ENCODE measurements at places on chromosomes 11 and 22.

DNA sequence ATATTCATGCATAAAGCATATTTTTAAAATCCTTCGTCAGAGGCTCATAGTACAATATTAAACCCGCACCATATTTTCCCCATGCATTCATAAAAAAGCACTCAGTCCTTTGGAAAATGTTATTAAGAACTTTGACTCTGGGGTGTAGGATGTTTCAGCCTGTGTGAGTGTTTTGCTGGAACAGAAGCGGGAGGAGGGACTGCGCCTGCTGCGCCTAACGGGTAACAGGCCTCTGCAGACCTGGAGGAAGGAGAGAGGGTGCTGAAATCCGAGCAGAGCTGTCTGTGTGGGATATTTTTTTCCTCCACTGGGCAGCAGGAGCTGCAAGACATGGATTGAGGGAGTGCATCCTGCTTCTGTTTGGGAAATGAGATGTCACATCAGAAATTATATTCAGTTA, 483.0 kb downstream of the BRD1 start:
- DNase-seq = no peak

DNA sequence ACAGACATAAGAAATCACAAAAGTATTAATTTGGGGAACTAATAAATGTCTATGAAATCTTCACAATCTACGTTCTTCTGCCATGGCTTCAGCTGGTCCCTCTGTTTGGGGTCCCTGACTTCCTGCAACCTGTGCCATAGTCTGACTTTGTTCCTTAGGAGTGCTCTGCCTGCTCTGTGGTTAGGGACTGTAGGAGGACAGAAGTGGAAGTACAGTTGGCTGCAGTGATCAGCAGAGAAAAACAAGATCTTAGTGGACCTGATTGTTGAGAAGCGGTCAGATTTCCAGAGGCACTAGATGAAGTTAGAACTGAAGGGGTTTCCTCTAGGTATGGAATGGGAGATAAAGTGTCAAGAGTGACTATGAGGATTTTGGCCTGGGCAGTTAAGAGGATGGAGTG, 80.6 kb downstream of the PPP6R3 start:
- DNase-seq = no peak

DNA sequence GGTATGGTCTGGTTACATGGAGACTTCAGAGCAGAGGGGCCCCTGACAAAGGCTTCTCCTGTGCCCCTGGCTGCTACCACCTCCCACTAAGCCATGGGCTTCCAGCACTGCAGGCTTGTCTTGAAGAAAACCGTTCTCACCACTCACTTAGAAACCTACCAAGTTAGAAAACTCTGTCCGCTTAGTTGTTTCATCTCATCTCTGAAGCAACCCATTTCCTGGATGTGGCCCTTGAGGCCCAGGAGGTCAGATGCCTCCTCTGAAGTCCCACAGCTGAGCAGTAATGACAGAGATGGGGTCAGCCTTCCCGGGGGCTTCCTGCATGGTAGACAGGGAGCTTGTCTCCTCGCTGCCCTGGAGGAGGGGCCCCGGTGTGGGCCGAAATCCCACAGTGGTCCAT, 12.9 kb downstream of the CSF2RB start:
- no peak for DNase-seq

- DNase-seq = no peak
Measured at GRCh38 chr11:117724621-117725020, 72.4 kb downstream of the DSCAML1 start.

GRCh38 chr22:49323751-49324415, 503.8 kb downstream of the BRD1 start:
- no peak for DNase-seq

- no peak for DNase-seq
Measured at GRCh38 chr22:31350410-31350863, 4.3 kb upstream of the PATZ1 start.

GRCh38 chr11:101583251-101584128, at the start of gene TRPC6:
Gene TRPC6, minus strand, starts transcription at chr11:101584007. Its CDS starts 504 bp downstream, at chr11:101583503.
- DNase-seq = no peak

GRCh38 chr11:78041843-78042440, 18.9 kb upstream of the KCTD14 start:
- DNase-seq = no peak

- no peak for DNase-seq
Measured at GRCh38 chr11:35459489-35459888, 40.1 kb upstream of the SLC1A2 start.

DNA sequence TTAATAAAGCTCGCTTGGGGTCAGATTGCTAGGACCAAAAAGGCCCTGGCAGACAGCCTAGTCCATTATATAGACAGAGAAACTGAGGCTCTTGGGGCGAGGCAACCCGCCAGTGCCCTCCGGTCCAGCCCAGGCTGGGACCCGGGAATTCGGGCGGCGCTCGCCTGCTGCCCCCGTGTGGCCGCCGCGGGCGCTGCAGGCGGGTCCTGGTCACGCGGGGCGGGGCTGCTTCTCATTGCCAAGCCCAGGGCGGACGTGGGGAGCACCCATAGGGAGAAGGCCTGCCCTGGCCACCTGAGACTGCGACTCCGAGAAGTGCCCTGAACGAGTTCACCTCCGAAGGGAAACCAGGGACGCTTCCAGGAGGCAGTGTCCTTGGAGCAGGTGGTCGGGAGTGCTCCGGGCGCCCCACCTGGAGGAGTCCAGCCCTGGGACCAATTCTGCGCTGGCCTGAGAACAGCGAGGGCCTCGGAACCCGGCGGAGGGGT, 36.0 kb upstream of the CSNK1E start:
- DNase-seq = no peak

DNA sequence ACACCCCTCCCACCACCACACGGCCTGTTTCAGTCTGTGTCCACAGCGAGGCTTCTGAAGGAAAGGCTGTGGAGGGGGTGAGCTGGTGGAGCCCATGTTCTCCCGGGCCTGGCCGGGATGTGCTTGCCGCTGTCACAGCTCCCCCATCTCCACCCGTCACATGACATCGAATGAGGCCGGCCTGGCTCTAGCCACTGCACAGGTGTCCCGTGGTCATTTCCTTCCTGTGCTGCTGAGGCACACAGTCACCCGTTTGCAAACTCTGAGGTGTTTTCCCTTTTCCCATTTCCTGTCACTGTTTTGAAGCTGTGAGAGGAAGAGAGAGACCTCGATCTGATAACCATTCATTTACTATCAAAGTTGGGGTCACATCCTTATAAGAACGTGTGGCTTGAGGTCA, 55.7 kb upstream of the CLDN5 start:
- DNase-seq = no peak

GRCh38 chr11:76087749-76088148, 118.6 kb downstream of the WNT11 start:
- DNase-seq = no peak

GRCh38 chr11:57764566-57764965, 3.0 kb downstream of the CTNND1 start:
- DNase-seq = no peak

DNA sequence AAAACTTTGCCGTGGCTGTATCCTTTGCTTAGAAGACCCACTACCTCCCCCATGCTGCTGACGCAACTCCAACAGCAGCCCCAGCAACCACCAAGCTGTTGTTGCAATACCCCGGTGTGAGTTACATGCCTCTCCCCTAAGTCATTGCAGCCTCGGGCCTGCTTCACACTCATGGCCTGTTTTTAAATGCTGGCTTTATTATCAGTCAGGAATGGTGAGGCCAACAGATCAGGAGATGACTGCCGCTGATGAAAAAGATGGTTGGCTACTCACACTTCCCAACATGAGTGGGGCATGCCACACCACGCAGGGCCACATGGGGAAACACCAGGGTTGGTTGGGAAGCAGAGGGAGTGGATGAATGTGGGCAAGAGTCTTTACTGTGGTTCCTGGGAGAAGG, 171.5 kb upstream of the SYT13 start:
- DNase-seq = no peak

- DNase-seq = no peak
Measured at GRCh38 chr11:37710031-37710430, 1112.0 kb upstream of the RAG2 start.

DNA sequence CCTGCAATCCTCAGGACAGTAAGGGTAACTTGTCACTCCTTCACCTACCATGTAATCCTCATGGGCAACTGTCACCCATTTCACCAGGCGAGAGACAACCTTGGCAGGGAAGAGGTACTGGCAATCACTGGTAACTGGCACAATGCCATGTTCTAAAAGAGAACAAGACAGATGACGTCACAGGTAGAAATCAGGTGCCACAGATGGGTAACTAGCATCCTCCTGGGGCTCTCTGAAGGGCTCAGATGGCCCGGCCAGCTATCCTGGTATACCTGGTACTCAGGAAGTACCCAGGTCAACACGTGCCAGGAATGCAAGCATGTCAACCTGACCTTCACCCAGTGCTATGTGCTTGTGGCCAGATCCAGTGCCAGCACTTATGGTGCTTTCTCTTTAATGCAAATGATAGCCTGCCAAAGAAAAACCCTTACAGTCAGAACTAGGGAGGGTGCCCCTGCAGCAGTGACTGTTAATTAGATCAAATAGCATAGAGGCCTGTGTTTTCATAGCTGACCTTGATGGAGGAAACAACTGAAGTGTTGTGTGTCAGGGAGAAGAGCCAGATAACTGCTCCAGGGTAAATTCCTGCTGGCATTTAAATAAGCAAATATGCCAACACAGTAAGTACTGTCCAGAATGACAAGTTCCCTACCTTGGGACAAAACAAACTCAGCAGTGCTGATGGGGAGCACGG, 36.2 kb downstream of the THOC5 start:
- DNase-seq = no peak

GRCh38 chr11:74990941-74991340, 2.2 kb downstream of the NEU3 start:
- DNase-seq = no peak

- DNase-seq = no peak
Measured at GRCh38 chr11:61688365-61689163, 8.4 kb downstream of the DAGLA start.

DNA sequence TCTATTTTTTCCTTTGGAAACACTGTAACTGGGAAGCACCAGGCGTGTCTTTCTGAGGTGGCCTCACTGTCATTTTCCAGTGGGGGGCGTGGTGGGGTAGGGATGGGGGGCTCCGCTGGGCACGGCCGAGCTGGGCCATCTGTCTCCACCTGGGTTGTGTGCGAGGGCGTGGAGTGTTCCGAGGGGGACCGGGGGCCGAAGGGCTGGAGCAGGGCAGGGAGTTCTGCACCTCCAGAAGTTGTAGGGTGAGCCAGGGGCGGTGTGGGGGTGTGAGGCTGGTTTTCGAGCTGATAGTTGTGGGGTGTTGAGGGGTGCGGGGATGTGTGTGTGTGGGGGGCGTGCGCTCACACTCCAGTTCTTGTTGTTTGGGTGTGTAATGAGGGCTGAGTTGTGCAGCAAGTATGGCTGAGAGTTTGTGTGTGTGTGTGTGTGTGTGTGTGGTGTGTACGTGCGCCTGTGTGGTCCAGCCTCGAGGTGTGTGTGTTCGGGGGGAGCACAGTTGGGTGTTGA, 10.8 kb downstream of the YPEL4 start:
- DNase-seq = no peak

- DNase-seq = no peak
Measured at GRCh38 chr11:20048707-20049106, 111.6 kb downstream of the DBX1 start.

- no peak for DNase-seq
Measured at GRCh38 chr11:83695046-83695445, 408.9 kb upstream of the CCDC90B start.

GRCh38 chr22:29625090-29625825, 21.8 kb downstream of the NF2 start:
- no peak for DNase-seq

DNA sequence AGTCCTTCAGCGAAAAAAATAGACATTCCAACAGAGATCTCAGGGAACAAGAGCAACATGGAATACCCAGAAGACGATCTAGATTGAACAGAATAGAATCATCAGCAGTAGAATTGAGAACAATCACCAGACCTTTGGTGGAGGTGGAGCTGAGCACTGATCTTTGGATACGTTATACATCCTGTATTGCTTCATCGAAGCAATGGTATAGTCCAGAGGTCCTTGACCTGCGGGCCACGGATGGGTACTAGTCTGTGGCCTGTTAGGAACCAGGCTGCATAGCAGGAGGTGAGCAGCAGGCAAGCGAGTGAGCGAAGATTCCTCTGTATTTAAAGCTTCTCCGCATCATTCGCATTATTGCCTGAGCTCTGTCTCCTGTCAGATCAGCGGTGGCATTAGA, 17.6 kb downstream of the LRRC55 start:
- no peak for DNase-seq

GRCh38 chr11:121553806-121554205, 101.0 kb upstream of the SORL1-AS1 start:
- no peak for DNase-seq

GRCh38 chr22:41501209-41501608, 32.3 kb downstream of the ACO2 start:
- DNase-seq = no peak

DNA sequence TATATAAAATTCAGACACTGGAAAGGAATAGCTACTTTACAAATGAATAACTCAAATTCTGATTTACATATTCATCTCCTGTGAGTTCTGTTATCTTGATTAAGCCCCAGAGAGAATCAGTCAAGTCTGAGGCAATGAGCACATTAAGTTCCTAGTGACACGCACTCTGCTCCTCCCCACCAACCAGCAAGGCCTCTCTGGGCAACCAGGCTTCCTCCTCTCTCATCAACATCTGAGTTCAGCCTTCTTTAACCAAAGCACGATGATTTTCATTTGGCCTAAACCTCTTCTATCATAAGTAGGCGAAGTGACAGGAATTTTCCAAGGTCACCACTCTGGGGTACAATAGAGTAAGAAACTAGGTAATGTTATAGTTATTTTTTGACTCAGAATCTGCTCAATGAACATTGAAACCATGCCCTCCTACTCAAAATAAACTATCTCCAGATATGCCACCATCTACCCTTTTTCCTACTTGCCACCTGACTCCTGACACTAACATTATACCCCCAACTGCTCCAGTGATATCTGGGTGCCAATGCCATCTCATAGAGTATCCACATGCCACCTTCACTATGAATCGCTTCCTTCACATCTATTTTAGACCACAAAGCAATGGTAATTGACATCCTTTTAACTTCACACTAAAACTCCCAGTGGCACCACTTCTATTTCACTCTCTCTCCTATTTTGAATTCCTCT, 114.8 kb downstream of the FAM76B start:
- no peak for DNase-seq

GRCh38 chr11:102994105-102994504, 38.6 kb upstream of the MMP13 start:
- no peak for DNase-seq

Measured in D721Med (cell line).